ENCODE measurements at places on chromosomes 5 and 9.
A peak's percentile ranks its signal among the peaks of the same experiment; 100 is the strongest.

GRCh38 chr9:99746406-99746805, 75.3 kb upstream of the NR4A3 start:
- DNase-seq = no peak

DNA sequence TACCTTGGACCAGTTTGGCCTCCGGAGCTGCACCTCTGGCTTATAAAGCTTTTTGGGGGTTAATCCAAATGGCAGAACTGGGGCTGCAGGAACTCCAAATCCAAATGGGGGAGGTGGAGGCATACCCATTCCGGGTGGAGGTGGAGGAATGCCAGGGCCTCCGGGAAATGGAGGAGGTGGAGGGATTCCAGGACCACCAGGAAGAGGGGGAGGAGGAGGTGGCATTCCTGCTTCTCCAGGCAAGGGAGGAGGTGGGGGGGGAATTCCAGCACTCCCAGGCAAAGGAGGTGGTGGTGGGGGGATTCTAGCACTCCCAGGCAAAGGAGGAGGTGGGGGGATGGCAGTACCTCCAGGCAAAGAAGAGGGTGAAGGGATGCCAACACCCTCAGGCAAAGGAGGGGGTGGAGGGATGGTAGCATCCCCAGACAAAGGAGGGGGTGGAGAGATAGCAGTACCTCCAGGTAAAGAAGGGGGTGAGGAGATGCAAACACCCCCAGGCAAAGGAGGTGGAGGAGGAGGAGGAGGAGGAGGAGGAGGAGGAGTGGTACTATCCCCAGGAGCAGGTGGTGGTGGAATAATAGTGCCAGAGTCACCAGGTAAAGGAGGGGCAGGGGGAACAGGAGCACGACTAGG, 45.2 kb downstream of the DIAPH1 start:
- DNase-seq = no peak

DNA sequence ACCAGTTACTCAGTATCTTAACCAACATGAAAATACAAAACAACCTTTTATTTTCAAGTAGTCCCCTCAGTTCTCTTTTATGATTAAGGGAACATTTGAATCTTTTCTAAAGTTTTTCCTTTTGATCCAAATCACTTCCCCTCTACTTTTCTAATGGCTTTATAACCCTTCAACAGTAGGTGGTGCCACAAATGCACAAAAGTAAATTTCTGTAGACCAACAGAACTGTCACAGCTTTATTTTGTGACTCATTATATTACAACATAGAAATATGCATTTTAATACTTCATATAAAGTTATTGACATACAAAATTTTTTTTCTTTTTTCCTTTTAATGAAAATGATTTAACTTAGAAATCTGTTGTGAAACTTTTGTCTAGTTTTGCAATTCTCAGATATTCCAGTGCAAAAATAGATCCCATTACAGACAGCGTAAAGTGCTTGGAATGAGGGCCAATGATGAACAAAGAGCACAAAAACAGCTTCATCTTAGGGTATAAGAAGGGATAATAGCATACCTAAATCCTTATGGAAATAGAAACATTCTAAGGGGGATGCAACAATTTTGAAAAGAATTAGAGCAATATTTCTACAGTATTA, 17.0 kb downstream of the NIPSNAP3B start:
- no peak for DNase-seq

DNA sequence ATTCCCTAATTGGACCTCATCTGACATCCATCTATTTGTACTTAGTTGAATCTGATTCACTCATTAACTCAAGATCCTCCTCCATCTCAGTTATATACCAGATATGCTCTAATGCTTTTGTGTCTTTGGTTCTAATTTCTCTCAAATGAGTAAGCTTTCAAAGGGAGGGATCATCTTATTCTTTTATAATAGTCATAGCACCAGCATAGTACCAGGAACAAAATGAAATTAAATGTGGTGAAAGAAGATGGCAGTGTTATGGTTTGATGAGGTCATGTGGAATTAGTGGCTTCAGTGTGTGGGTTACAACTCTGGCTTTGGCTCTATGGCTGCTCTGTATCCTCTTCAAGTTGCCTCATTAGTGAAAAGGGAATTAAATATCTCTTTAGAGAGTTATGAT, 32.5 kb upstream of the ZNF366 start:
- no peak for DNase-seq

DNA sequence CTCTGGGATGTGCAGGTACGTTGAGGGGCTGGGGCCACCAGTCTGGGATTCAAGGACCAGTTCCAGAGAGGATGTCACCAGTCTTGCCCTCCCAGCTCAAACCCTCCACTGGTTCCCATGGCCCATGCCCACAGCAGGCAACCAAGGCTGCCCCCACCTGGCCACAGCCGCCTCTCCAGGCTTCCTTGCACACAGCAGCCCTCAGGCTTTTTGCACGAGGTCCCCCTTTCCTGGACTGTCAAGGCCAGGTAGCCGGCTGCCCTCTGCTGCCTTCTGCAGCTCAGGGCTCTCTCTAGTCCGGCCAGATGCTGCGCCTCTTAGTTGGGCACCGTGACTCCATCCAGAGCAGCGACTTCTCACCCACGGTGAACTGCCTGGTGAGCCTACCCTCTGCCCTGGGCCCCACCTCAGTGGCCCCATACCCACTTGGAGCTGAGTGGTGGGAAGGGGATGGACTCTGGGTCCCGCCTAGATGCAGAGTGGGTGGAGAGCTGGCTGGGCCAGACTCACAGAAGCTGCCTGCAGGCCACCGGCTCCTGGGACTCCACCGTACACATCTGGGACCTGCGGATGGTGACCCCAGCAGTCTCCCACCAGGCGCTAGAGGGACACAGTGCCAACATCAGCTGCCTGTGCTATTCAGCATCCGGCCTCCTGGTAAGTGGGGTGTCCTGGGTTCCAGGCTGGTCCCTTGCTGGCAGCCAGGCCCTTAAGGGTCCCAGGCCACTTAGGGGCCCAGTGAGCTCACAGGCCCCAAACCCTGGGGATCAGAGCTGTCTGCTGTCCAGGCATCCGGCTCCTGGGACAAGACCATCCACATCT, 2.9 kb downstream of the WDR38 start:
- DNase-seq = no peak

DNA sequence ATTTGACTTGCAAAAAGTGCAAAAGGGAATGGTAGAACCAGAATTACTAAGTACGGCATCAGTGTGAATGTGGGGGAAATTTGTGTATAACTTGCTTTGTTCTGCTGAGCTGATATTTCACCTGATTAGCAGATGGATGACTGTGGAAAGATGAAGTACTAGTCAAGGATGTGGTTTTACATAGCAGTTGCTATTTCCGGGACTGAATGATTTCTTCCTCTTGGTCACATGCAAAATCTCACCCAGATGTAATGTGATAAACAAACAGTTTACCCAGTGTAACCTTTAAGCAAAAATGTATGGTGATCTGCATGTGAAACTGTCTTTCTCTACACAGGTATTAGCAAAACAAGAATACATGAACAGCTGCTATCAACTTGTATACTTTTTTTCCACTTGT, 46.1 kb downstream of the DCP2 start:
- DNase-seq = no peak

GRCh38 chr5:113358696-113359095, 76.1 kb downstream of the TSSK1B start:
- no peak for DNase-seq

DNA sequence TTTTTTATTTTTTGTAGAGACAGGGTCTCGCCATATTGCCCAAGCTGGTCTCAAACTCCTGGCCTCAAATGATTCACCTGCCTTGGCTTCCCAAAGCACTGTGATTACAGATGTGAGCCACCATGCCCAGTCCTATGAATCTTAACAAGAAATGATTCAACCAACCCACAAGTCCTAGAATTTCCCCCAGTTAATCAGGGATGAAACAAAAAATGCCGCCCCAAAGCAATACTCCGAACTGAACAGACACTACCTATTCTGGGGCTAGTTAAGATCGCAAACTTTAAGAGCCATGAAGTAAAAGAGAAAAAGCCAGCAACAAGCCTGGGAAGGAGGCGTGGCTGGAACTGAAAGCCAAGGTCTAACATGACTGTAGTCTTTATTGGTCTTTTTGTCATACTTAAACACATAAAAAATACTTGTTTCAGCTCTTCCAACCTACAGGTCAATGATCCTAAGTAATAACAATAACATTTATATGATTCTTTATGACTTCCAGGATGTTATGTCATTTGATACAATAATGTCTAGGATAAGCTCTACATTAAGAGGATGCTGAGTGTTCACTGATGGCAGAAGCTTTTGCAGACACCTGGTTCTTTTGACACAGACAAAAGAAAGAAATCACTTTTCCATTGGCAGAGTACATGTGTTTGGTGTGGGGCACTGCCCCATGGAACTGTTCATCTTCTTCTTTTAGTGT, 361.1 kb upstream of the TLE4 start:
- no peak for DNase-seq

DNA sequence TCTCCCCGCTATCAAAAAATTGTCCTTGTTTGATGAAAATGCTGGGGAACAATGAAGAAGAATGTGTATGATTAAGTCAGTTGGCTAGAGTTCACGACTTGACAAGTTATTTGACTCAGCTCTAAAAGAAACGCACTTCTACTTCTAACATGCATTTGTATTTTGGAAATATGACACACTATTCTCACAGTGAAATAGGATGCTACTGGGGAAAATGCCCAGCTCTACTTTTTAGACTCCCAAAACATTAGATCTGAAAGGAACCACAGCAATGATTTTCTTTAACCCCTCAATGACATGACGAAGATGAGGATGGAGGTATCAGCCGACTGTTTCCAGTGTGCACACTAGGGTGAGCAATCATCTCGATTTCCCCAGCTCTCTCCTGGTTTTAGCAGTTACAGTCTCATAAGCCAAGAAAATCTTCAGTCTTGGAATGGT, 83.6 kb upstream of the PCSK1 start:
- no peak for DNase-seq

DNA sequence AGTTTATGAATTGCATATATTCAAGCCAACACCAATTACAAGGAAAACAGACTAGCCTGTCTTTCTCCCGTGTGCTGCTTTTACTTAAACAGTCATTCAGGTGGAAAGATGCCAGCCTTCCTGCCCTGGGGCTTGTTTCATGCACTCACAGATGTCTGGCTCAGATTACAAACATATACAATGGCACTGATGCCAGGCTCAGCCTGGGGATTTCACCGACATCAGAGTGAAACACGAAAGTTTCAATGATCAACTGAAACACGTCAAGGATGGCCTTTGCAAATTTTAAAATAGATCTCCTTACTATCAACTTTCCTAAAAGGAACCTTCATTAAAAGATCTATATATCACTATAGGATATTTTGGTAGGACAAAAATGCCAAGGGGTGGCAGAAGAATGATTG, 1576.5 kb downstream of the EFNA5 start:
- no peak for DNase-seq

GRCh38 chr9:124596172-124596839, 89.1 kb upstream of the NR5A1 start:
- DNase-seq = no peak

GRCh38 chr5:125085797-125086505, 339.5 kb upstream of the ZNF608 start:
- DNase-seq = peak; percentile 32

- peak; percentile 4 for DNase-seq
These were observed 89.6 kb downstream of the CCDC171 start for GRCh38 chr9:15642369-15642962.

DNA sequence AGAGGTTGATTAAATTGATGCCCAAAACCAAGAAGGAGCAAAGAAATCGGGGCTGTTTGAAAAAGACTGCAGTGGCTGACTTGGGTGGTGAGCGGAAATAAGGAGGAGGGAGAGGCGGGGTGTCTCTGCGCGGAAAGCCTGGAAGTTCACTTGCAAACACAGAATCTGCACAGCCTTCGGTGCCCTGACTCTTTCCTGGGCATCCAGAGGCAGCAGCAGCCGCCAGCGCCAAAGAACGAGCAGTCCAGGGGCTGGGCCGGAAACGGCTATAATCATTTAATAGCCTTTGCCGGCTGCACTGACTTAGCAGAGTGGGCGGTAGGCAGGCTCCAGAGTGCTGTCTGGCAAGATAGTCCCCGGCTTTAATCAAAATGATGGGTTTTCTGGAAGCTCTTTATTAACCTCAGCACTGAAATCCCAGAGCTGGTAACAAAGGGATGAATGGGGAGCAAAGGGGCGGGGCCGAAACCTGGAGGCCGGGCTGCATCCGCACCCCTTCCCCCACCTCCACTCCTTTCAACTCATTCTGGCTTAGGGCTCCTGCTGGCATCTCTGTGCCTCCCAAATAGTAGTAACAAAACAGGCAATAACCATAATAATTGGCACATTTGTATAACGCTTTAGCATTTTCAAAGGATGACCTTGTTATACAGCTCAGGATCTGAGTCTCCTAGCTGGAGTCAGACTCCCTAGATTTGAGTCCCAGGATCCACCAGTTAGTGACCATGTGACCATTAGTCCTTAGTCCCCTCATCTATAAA, 35.7 kb downstream of the PCDHAC2 start:
- no peak for DNase-seq

DNA sequence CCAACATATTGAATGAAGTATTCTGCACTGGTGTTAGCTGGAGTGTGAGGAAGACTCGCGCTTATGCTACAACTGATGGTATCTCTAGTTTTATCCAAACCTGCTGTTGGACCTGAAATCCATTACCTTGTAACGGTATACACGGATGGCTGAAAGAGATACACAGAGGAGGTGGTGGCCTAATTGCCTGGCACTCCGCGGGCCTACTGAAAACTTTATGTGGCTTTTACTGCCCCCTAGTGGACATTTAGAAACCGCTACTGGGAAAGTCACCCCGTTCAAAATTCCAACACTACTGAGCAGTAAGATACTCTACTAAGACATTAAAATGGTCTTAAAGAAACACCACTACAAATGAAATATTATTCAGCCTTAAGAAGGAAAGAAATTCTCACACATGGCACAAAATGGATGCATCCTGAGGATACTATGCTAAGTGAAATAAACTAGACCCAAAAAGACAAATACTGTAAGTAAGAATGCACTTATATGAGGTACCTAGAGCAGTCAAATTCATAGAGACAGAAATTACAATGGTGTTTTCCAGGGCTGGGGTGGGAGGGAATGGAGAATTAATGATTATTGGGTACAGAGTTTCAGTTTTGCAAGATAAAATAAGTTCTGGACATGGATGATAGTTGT, 100.4 kb downstream of the TTLL11 start:
- DNase-seq = no peak

- DNase-seq = no peak
These were observed 160.2 kb downstream of the ARHGEF28 start for GRCh38 chr5:73786043-73786831.

GRCh38 chr9:118609355-118610044, 759.7 kb downstream of the BRINP1 start:
- DNase-seq = peak; percentile 70

GRCh38 chr5:94870511-94871183, 252.2 kb downstream of the SLF1 start:
- DNase-seq = no peak

Data from epithelial cell of proximal tubule (primary cell).